Hematopoietic multipotent progenitor cell treated with erythropoietin and hydrocortisone succinate and interleukin-3 and kit ligand, for 6 days (in vitro differentiated cells): ENCODE measurements at places on chromosomes 6 and 20.

GRCh38 chr6:147872002-147872401, 363.5 kb downstream of the SAMD5 start:
- DNase-seq, result no peak

GRCh38 chr6:167094436-167094819, 28.5 kb upstream of the CCR6 start:
- DNase-seq, result no peak

DNA sequence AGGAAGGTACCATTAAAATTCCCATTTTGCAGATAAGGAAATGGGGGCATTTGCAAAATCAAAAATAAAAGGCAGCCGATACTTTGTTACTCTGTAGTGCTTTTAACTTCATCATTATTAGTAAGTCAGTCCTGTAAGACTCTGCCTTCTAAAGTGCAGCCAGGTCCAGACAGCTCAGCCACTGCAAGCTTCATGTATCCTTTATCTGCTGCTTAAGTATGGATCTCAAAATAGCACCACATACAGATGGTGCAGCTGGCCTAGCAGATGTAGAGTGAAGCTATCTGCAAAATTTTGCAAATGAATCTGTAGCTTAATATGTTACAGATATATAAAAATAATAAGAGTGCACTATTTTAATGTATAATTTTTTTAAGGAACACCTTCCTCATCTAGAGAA, 53.4 kb downstream of the NUS1 start:
- no peak for DNase-seq

- DNase-seq, result peak; percentile 22
Measured at GRCh38 chr6:36195471-36196112, 952 bp upstream of the BRPF3 start.

- DNase-seq, result no peak
Measured at GRCh38 chr6:6586671-6587526, 1.6 kb upstream of the LY86 start.

- DNase-seq, result no peak
Measured at GRCh38 chr20:49620364-49621240, 52.7 kb upstream of the PTGIS start.

GRCh38 chr20:16393836-16394235, 179.4 kb downstream of the KIF16B start:
- DNase-seq, result no peak

- DNase-seq, result no peak
Measured at GRCh38 chr6:116456927-116457326, 4.2 kb upstream of the CALHM6 start.

DNA sequence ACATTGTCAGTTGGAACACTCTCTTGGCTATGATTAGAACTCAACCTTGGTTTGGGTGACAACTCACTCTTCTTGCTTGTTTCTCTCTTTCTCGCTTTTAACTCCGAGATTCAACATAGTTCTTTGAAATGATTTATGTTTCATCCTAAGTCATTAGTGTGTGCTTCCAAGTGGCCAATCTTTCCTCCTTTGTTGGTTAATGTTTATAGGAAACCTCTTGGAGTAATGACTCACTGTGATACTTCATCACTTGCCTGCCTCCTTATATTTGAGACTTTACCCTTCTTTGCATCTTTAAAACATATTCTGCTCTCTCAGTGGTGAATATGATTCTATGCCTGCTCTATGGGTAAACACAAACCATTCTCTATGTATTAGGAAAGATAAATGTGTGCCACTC, 279.7 kb upstream of the FLRT3 start:
- DNase-seq, result no peak

- DNase-seq, result no peak
Measured at GRCh38 chr6:166173281-166173951, 5.8 kb upstream of the TBXT start.

- DNase-seq, result no peak
Measured at GRCh38 chr6:54037277-54037779, 73.9 kb upstream of the MLIP start.

DNA sequence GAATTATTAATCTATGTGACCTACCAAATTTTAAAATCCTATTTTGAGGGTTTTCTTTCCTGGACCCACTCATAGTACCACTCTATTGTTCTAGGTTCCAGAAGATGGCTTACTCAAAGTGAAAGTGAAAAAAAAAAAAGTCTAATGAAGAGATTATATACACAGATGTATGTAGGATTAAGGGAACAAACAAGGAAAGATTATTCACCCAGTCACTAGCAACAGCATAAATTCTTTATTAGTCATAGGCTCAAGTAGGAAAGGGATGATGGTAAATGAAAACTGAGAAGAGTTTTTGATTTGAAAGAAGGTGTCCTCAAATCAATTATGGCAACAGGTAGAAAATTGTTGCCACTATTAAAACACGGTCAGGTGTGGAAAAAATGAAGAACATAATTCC, 923.7 kb downstream of the TBC1D32 start:
- DNase-seq, result no peak

- DNase-seq, result no peak
Measured at GRCh38 chr6:144327081-144327480, 41.9 kb downstream of the UTRN start.

DNA sequence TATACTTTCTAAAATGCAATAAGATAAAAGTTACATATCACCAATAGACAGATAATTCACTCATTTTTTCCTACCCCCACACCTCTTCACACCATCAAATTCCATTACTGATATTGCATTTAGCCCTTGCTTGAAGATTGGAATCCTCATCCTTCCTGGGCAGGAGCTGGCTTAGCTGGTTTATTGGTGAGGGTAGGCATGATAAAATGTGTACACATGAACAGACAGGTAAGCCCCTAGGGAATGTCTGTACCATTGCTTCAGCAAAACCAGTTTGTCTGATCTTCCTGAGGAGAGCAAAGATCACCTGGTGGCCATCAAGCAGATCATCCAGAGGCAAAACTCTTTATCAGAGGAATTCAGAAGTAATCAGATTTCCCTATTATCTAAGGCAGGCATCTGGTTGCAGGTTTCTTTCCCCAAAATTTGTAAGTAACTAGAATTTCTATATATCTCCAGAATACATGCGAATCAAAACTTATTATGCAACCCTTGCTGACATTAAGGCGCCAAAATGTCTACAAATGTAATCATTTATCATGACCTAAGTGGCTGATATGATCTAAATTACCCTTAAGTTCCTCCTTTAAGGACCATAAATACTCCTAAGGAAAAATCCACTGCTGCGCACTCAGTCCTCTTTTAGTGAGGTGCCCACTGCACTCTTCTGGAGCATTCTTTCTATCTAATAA, 6.6 kb upstream of the FABP7 start:
- DNase-seq, result no peak

- DNase-seq, result peak; percentile 54
Measured at GRCh38 chr20:3797592-3798372, 1.7 kb downstream of the CDC25B start.

- no peak for DNase-seq
Measured at GRCh38 chr6:41470331-41471063, 75.7 kb upstream of the FOXP4 start.

- DNase-seq, result no peak
Measured at GRCh38 chr6:26362836-26363220, 2.2 kb upstream of the BTN3A2 start.

DNA sequence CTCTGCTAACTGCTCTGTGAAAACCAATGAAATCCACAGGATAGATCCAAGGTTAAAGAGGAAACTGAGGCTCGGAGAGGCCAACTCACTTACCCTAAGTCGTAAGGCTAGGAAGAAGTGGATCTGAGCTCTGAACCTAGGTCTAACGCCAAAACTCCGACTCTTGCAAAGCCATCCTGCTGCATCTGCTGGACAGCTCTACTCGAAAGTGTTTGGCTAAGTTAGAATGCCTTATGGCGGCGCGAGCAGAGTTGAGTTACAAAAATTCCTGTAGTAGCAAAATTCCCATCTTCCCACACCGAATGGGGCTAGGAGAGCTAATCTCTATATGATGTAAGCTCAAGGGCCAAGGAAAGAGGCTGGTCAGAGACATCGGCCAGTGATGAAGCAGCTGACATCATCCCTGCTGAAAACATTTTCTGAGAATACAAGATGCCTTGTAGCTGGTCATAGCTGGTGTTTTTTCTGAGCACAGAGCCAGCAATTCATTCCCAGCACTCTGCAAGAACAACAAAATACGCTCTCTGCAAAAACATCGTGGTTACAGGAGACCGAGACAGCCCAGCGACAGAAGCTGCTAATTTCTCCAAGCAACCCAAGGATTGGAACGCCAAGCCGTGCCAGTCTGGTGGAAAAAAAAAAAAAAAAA, 1.8 kb downstream of the SPATA2 start:
- no peak for DNase-seq

DNA sequence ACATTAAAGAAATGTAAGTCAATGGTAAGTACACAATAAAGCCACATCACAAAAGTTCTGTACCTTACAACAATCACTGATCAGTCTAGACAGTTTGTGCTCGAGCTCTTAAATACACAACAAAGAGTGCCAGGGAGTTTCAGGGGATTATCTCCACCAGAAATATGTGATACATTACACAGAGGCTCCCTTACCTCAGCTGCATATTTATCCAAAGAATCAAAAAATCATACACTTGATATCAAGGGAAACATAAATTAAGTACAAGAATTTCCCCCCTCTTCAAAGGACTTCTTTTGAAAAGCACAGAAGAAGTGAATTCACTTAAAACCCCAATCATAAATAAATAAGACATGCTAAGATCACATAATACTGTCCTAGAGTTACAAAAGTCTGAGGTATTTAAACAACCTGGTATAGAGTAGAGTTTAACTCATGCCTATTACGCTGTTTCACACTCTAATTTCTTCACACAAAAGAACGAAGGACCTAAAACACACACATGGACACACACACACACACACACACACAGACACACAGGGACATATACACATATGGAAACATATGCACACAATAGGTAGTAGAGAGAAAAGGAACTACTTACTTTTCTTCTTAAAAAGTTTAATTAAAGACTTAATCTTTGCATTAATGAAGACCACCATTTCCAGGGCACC, 528 bp downstream of the NHSL1 start:
- DNase-seq, result no peak

DNA sequence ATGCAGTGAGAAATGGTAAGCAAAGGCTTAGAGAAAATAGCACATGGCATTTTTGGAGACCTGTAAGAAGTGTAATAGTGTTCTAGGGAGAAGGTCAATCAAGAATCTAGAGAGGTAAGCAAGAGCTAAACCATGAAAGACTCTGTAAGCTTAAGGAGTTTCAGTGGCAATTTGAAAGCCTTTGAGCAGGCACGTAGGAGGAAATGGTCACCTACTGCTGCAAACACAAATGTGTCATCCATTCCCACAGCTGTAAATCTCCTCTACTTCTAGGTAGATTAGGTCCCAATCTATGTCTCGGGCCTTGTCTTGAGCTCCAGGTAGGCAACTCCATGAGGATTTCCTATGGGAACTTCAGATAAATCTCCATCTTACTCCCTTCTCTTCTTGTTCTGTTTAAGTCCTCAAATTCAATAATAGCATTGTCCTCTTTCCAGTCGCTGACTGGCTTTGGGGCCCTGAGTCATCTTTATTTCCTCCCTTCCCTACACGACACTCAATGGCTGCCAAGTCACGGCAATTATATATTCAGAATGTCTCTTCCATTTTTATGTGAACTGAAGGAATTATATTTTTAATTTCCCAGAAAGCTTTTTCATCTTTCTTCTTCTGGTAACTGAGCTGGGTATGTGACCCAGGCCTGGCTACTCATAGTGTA, 24.2 kb upstream of the PAQR8 start:
- no peak for DNase-seq

DNA sequence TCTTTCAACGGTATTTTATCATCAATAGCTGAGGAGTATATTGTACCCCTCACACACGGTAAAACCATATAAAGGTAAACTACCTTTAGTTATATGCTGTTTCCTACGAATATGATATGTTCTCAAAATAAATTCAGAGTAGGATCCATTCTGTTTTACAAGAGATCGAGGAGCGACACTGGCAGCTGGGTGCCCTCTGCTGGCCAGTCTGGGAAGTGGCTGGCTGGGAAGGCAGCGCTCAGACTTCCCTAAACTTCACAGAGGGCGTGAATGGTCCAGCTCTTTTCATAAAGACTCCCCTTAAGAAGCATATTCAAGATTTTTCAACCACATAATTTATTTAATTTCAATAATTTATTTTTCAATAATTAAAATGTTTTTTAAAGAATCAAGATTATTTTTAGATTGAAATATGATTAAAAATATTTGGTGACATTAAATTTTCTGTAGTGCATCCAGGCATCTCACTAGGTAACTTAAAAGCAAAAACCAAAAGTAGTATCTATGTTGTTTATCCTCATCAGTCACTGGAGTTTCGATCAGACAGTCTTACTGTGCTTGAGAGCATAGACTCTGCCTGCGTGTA, 187.5 kb upstream of the PDE10A start:
- peak; percentile 68 for DNase-seq

GRCh38 chr6:81892891-81893290, 140.4 kb upstream of the TENT5A start:
- peak; percentile 71 for DNase-seq

DNA sequence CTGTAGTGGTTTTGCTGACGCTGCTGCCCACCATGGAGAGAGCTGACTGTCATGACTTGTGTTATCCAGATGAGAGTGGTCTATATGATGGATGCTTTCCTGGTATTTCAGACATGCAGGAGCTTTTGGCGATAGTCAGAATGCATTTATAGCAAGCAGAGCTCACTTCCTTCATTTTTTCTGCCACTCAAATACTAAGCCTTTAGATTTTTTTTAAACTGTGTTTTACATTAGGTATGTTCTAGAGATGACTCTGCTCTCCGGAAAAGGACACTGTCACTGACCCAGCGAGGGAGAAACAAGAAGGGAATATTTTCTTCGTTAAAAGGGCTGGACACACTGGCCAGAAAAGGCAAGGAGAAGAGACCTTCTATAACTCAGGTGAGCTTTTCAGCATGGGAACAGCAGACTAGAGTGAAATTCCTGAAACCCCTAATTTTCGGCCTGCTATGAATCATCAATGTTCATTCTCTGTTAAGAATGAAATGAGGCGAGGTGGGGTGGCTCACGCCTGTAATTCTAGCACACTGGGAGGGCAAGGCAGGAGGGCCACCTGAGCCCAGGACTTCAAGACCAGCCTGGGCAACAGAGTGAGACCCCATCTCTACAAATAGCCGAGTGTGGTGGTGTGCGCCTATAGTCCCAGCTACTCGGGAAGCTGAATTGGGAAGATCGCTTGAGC, 98.6 kb upstream of the CLDN20 start:
- no peak for DNase-seq

- no peak for DNase-seq
Measured at GRCh38 chr6:94953867-94954631, 623.3 kb upstream of the MANEA start.

DNA sequence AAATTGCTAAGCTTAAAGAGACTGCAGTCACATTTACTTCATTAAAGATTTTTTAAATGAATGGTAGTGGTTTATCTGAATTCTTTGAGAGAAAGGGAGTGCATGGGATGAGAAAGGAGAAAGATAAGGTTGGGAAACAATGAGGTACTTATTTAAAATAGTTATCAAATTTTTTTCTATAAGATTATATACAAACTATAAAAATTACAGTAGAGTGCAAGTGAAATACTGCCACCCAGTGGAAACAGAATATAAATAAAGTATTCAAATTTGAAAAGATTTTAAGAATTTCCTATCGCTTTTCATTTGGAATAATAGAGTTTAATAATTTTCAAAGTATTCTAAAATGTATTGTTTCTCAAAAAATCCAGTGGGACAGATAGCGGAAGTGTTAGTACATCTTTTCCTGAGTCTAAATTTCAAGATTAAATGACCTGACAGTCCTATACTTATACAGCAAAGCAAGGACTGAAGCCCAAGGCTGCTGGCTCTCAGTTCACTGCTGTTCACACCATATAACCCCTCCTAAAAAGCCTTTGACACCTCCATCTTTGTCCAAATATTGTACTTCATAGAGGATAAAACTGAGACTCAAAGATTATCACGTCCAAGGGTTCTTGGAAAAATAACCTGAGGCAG, 31.1 kb downstream of the EPM2A start:
- peak; percentile 48 for DNase-seq
